ENCODE measurements at places on chromosomes 1 and 21. TPM values are rescaled to one million over a fixed set of nuclear protein-coding genes. Genes with fewer than 3 reads are reported as not detected.
A peak's percentile ranks its signal among the peaks of the same experiment; 100 is the strongest.

DNA sequence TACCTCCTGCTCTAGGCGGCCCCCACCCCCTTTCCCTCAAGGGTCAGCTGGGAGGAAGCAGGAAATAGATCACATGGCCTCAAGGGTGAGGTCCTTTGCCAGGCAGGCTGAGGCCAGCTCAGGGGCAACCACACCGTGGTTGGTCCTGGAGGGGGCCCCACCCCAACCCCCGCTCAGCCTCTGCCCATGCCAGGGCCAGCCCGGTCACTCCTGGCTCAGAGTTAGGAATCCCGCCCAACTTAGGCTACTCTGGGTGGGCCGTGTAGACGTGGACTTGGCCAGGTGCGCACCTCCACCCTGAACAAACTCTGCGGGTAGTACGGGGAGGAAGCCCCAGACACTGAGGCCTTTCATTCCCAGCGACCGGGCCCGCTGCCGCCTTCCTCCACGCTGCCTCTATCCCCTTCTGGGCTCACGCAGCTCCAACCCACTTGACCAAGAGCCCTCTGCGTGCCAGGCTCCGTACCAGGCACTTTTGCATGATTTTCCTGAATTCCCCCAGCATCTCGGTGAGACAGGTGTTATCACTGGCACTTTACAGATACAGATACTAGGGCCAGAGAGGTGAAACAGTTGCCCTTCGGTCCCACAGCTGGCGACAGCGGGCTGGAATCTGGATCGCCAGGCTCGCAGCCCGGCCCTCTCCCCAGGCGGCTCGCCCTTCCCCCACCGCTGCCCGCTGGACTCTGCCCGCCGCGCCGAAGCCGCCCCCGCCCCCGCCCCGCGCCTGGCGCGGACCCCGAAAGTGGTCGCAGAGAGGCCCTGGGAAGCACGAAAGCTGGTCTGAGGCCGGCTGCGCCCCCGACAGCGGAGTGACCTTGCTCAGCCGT is 769 bp downstream of the GALE start:
- peaks cover 2% of the 10 kb centered on the region for H3K27me3 ChIP-seq
- peaks cover 23% of the 10 kb centered on the region for H3K4me1 ChIP-seq
- H3K27ac ChIP-seq = peak overlapping the region; percentile 95
- peak; percentile 54 for DNase-seq
- no peaks in the 10 kb centered on the region for H3K36me3 ChIP-seq

DNA sequence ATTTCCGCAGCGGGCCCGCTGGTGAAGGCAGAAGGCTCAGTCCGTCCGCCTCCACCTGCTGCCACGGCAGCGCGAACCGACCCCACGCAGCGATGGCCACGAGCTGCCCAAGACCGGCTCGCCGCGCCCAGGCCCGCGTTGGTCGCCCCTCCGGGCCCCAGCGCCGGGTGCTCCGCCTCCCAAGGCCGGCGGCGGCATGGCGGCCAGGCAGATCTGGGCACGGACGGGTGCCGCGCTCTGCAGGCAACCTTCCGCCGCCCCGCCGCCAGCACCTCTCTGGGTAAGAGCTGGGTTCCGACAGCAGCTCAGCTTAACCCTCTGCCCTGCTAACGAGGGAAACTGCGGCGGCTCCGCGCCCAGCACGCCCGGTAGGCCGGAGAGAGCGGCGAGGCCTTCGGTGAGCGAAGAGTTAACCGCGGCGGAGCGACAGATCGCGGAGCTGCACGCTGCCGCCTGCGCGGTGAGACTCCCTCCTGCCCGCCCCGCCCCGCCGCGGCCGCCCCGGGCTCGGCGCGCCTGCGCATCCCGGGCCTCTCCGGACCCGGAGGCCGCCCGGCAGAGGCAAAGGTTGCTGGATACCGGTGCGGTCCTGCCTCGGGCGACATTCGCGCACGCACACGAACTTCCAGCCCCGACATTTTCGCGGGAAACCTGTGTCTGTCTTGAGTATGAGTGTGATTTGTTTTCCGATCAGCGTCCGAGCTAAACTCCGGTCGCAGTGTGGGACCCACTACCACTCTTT is at the start of gene C1orf53:
C1orf53 (plus strand) TSS at position 177 of the 742 bp plus-strand sequence; CDS start at position 197, 20 bp downstream.
- H3K4me3 ChIP-seq = peak within 1 kb of the TSS; percentile 96
- DNase-seq = peak; percentile 84
- H3K36me3 ChIP-seq = no peaks in the 10 kb centered on the region
- H3K27me3 ChIP-seq = peaks cover 7% of the 10 kb centered on the region

DNA sequence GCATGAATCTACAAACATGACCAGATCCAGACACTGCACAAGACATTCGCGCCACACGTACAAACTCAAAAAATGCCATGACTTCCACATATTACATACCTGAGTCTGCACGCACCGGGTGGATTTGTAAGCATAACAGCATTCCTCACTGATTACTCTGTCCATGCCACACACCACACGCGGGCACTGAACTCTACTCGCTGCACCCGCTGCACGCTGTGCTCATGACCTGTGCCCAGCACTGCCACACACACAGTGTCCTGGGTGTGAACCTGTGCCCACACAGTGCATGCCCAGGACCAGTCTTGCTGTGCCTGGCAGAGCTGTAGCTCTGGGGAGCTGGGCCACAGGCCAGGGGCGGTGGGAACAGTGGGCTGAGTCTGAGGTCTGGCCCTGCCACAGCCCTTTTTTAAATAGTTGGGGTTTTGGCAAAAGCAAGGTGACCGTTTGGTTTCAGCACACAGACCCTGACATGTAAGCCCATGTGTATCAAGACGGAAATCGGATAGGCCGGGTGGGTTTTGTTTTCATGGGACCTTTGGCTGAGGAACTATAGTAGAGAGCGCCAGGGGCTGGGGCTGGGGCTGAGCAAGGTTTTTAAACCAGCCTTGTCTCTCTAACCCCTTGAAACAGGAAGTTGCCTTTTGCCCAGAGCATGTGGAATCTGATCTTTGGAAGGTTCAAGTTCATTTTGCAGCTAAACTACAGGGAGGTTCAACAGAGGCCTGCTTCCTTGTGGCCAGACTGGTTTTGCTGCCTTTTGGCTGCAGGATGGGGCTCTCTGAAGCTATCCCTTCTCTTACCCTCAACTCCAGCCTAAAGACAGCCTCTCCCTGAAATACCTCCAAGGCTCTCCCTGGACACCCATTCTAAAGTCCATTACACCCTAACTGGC is 12.3 kb upstream of the GOLT1A start:
- no peak overlapping the region for H3K27ac ChIP-seq
- H3K36me3 ChIP-seq = no peaks in the 10 kb centered on the region
- H3K4me1 ChIP-seq = no peaks in the 10 kb centered on the region

- DNase-seq = no peak
- H3K4me1 ChIP-seq = no peaks in the 10 kb centered on the region
- H3K27me3 ChIP-seq = peaks cover 14% of the 10 kb centered on the region
- H3K27ac ChIP-seq = no peak overlapping the region
- H3K4me3 ChIP-seq = no peak overlapping the region
- peaks cover 4% of the 10 kb centered on the region for H3K36me3 ChIP-seq
Measured at GRCh38 chr1:205241366-205242030, 13.8 kb downstream of the TMCC2 start.

GRCh38 chr1:155691992-155692528 is 3.2 kb downstream of the DAP3 start:
- H3K4me1 ChIP-seq = peaks cover 79% of the 10 kb centered on the region
- no peak overlapping the region for H3K4me3 ChIP-seq
- peaks cover 20% of the 10 kb centered on the region for H3K27me3 ChIP-seq
- peaks cover 19% of the 10 kb centered on the region for H3K36me3 ChIP-seq
- no peak overlapping the region for H3K27ac ChIP-seq

GRCh38 chr1:58627221-58627620 is 50.2 kb upstream of the TACSTD2 start:
- DNase-seq = no peak
- no peak overlapping the region for H3K4me3 ChIP-seq
- no peaks in the 10 kb centered on the region for H3K36me3 ChIP-seq
- no peak overlapping the region for H3K27ac ChIP-seq

- peaks cover 5% of the 10 kb centered on the region for H3K27me3 ChIP-seq
- no peaks in the 10 kb centered on the region for H3K4me1 ChIP-seq
- no peak overlapping the region for H3K27ac ChIP-seq
- no peak overlapping the region for H3K4me3 ChIP-seq
- H3K36me3 ChIP-seq = no peaks in the 10 kb centered on the region
- no peak for DNase-seq
Measured at GRCh38 chr1:119879510-119880434, 16.5 kb downstream of the ADAM30 start.

DNA sequence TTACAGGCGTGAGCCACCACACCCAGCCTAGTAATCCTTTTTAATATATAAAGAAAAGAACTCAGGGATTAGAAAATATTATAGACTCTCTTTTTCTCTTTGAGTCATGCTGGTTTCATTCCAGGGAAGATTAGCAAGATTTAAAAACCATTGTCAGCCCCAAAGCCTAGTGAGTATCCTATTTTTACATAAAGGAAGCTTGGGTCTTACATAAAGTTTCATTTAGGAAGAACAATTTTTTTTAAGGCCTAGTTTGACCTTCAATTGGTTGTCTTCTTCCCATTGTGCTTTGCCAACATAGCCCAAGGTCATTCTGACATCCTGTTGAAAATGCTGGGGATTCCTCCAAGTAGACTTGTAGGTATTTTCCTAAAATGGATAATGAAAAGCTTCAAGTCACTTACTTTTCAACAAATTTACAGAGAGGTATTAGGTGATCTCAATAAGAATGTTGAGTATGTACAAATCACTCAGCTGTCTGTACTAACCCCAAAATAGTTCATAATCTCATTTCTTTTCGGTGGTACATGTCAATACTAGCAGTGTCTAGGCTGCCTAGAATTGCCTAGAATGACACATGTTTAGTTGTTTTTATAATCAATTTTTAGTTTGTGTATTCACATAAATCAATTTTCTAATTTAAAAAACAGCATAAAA is 4.3 kb upstream of the KIF14 start:
- peaks cover 17% of the 10 kb centered on the region for H3K4me1 ChIP-seq
- H3K36me3 ChIP-seq = no peaks in the 10 kb centered on the region
- H3K27ac ChIP-seq = no peak overlapping the region
- no peak overlapping the region for H3K4me3 ChIP-seq
- DNase-seq = no peak

DNA sequence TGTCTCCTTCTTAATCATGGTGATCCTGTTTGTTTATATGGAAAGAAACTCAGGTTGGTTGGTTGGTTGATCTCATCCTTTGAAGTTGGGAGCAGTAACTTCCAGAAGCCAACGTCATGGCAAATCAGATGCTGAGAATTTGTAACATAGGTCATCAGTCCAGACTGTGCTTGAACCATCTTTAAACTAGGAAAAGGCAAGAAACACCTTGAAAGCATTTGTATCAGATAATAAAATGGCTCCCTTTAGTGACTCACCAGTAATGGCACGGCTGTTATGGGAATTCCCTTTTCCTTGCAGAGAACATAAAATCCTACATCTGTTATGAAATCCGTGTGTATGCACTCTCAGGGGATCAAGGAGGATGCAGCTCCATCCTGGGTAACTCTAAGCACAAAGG is 58.1 kb downstream of the SERBP1 start:
- H3K27ac ChIP-seq = no peak overlapping the region
- DNase-seq = no peak
- no peak overlapping the region for H3K4me3 ChIP-seq
- H3K27me3 ChIP-seq = no peaks in the 10 kb centered on the region

DNA sequence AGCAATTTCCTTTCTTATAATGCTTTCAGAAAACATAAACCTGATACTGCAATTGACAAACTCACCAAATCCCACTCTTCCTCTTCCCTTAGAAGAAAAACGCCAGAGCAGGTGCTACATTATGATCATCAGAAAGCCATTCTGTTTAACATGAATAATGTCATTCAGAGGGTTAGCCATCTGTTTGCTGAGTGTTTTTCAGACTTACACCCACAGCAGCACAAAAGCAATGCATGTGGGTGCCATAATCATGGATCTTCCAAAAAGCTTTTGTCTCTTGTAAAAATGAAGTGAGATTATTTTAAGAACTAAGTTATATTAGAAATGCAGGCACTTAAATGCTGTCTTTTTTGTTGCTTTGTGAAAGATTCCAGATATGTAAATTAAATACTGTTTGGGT is 204.6 kb upstream of the TMPRSS15 start:
- H3K27ac ChIP-seq = no peak overlapping the region
- no peaks in the 10 kb centered on the region for H3K27me3 ChIP-seq
- H3K36me3 ChIP-seq = no peaks in the 10 kb centered on the region
- no peak for DNase-seq
- no peaks in the 10 kb centered on the region for H3K4me1 ChIP-seq

GRCh38 chr21:26421724-26422123 is 151.4 kb downstream of the CYYR1 start:
- no peak overlapping the region for H3K4me3 ChIP-seq
- DNase-seq = no peak
- no peaks in the 10 kb centered on the region for H3K4me1 ChIP-seq
- H3K36me3 ChIP-seq = no peaks in the 10 kb centered on the region
- H3K27ac ChIP-seq = no peak overlapping the region

- no peaks in the 10 kb centered on the region for H3K27me3 ChIP-seq
- peak; percentile 64 for DNase-seq
- peaks cover 8% of the 10 kb centered on the region for H3K36me3 ChIP-seq
- peaks cover 7% of the 10 kb centered on the region for H3K4me1 ChIP-seq
Measured at GRCh38 chr1:206479183-206480125, 9.2 kb downstream of the IKBKE start.

DNA sequence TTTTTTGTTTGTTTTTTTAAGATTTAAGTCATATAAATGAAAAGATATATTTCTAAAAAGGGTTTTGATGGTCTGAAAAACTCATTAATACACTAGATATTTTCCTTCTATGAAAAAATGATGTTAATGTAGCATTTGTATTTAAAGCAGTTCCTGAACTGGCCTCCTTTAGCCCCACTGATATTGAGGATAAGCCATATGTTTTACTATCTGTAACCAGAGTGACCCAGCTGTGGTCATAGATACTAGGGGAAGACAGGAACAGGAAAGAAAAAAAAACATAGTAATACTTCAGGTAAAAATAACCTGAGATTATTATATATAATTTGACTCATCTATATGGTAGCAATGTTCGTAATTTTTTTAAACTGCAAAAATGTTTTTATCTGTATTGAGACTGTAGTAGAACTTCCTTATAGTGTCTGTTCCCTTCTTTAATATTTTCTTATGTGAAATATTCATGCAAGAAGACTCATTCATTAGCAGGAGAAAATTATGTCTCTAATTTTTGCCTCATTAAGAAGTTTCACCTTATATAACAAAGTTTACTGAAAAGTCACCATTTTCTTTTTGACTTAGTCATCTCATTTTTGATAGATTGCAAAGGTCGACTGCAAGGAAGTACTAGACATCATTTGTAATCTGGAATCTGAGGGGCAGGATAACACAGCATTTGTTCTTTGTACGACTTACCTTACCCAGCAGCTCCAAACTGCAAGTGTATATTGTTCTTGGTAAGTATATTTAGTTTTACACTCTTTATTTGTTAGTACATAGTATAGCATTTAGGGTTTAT is 25.6 kb upstream of the TMCO2 start:
- H3K27ac ChIP-seq = no peak overlapping the region
- no peak for DNase-seq
- no peaks in the 10 kb centered on the region for H3K27me3 ChIP-seq
- H3K4me1 ChIP-seq = no peaks in the 10 kb centered on the region
- H3K4me3 ChIP-seq = no peak overlapping the region

The CD101 gene
- 1.4 TPM for polyA plus RNA-seq

The AIRE gene
- not detected for polyA plus RNA-seq

The VSIG8 gene
- polyA plus RNA-seq = not detected

The MSH4 gene
- not detected for polyA plus RNA-seq

The AGT gene
- not detected for polyA plus RNA-seq

The PCAT6 gene
- polyA plus RNA-seq = not detected

Data from immature natural killer cell (primary cell).